ENCODE measurements at places on chromosomes 12 and 14.

DNA sequence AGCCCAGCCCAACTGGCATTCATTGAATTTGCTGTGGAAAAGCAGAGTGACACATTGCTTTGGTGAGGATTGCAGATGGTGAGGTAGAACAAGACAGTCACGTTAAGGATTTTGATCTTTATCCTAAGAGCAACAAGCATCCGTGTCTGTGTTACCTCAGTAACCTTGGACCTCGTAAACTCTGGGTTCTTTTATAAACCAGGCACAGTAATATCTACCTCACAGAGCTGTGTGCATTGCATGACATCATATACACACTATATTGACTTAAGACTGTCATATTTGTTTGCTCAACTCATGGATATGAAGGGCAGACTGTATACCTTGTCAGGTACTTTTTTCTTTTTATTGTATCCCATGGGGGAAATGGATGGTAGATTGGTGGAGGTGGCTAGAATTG lies 156.2 kb downstream of the ETV6 start:
- no peak for DNase-seq

DNA sequence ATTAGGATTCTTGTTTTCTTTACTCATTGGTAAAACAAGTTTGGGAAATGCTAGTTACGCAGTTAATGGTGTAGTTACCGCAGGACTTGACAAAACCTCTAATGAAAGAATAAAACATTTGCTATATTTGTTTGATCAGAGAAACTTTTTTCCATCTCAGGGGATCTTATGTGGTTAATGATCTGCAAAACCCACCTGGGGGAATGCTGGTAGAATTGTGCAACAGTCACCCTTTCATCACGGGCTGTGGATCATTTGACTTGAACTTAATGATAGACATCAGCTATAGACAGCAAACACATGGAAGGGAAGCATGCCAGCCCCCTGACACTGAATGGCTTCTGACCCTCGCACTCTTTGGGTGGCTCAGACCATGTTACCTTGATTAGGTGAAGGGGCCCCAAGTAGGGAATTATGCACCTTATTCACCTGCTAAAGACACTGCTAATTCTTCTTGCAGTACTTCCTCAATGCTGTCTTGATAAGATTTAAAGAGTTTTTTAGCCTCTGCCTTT lies 84.2 kb downstream of the PDE3A start:
- DNase-seq, result no peak

- no peak for DNase-seq
Observed at GRCh38 chr12:15515010-15515409, 192.7 kb downstream of the PTPRO start.

- no peak for DNase-seq
Observed at GRCh38 chr12:46410495-46410894, 37.9 kb upstream of the SLC38A2 start.

GRCh38 chr14:61860294-61860918 lies 98.2 kb downstream of the SNAPC1 start:
- DNase-seq, result no peak

DNA sequence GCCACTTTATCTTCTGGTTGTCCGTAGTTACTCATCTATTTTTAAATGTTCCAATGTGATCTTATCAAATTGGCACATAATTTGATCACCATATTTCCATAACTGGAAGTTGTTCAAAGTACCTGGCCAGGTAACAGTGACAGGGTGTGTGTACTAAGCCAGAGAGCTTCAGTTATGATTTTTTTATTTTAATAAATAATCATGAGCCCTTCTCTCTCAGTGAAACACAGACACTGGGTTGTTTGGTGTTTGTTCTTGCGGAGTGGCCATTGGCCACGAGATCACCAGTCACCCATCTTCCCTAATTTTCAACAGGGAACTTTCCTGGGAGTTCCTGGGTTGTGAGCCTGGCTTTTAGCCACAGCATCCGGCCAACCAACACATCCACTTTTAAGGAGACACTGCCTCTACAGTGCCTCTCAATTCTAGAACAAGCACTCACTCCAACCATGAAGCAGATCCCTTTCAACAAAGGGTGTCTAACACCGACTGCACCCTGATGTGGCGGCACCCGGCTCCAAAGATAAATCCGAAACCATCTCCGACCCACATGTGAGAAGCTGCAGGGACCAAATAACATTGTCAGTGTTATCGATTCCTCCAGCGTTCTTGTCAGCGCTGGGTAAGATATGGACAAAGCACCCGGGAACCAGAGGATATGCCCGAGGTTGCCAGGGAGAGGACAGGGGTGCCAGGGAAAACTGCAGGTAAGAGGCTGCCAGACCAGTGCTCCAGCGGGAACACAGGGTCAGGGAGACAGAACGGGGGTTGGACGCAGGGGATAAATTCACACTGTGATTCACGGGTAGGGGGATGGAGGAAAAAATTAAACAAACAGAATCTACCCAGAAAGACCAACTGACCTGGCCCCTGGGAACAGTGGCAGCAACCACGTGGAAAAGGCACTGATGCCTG lies 49.9 kb downstream of the FOXN3 start:
- DNase-seq, result no peak

DNA sequence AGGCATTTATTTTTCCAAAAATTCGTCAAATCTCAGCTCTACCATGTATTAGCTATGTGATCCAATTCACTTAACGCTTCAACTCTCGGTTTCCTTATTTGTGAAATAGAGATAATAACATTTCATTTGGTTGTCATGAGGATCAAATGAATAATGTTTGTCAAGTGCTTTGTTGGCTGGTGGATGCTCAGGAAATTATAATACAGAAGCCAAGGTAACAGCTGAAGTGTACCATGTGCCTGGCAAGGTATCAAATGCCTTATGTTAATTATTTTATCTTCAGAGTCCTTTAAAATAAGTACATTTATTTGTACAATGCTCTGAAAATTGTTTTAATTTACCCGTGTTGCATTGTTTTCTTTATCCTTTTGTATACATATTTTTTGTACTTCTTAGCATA lies 6.1 kb upstream of the PRKCH start:
- no peak for DNase-seq

- DNase-seq, result no peak
Observed at GRCh38 chr14:99333841-99334635, 62.0 kb upstream of the BCL11B start.

DNA sequence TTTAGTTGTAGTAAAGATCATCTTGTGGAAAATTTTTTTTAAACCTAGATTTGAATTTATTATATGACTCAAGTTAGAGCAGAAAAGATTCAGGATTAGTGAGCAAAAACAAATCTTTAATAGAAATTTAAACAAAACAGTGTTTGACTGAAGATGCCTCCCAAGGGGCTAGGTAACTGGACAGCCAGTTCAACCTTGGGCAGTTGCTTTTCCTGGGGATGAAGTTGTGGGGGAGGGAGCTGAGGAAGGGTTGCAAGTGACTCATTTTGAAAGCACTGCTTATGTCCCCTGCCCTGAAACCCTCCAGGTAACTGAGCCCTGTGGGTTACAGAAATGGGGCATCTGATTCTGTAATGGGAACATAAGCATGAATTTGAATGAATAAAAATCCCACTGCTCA lies 13.1 kb downstream of the CFAP54 start:
- DNase-seq, result no peak

DNA sequence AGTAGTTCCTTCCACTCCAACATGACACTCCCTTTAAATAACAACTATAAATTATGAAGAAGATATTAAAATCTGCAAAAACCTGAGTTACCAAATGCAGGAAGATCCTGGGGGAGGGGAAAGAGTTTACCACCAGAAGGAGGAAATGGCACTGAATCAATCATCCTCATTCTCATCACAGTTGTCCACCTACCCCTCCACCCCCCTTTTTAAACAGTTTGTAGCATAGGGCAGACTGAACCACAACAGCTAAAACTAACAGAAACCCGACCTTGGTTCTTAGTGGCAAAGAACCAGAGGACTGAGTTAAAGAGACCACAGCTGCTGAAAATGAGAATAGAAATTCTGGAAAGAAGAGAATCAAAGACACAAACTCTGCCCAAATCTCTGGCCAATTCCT lies 189.5 kb downstream of the MED13L start:
- no peak for DNase-seq

DNA sequence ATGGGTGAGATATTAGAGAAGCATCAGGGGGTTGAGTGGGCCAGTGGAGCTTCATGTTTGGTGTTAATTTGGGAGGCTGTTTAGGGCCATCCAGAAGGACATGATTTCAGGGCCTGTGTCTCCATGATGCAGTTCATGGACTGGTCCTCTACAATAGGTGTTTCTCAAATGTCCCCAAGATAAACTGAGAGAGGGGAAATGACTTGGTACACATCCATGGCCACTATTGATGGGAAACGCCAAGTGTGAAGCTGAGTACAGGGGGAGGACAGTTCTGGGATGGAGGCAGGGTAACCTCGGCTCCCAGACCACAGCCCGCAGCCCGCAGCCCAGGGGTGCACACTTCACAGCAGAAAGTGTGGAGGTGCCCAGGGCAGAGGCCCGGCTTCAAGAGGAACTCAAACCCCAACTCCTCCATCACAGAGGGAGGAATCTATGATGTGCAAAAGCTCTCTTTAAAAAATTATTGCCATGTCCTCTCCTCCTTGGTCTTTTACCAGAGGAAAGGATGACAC lies 33.3 kb downstream of the CACNA2D4 start:
- no peak for DNase-seq

DNA sequence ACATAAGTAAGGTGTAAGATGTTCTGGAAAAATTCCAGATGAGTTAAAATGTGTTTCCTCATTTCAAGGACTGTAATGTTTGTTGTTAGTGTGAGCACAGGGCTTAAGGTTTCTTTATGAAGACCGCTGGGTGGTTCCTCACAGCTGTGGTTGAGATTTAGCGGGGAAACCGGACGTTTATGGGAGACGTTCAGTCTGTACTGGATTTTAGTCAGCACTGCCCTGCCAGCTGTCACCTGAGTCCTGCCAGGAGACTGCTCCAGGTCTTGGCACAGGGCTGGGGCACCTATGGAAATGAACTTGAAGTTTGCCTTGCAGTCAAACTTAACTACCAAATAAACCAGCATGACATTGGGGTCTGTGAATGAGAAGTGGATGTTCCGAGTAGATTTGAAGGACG lies 555.2 kb downstream of the DIO2 start:
- no peak for DNase-seq

- DNase-seq, result no peak
Observed at GRCh38 chr14:99691111-99691885, 7.2 kb downstream of the CYP46A1 start.

DNA sequence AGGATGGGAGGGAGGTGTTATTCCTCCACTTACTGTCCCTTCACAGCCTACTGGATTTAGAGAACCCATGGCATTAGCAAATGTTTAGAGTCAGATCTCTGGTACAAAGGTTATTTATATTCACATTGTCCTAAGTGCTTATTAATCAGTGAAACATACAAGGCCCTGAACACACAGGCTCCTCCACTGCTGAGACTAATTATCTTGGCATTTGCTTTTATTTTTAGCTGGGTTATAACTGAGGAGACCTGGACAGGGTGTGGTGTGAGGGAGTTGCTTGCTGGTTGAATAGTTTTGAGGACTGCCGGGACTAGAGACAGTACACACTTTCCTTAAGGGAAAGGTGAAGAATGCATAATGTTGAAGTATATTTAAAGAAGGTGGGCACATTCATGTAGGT lies 77.5 kb downstream of the FIGNL2 start:
- no peak for DNase-seq

DNA sequence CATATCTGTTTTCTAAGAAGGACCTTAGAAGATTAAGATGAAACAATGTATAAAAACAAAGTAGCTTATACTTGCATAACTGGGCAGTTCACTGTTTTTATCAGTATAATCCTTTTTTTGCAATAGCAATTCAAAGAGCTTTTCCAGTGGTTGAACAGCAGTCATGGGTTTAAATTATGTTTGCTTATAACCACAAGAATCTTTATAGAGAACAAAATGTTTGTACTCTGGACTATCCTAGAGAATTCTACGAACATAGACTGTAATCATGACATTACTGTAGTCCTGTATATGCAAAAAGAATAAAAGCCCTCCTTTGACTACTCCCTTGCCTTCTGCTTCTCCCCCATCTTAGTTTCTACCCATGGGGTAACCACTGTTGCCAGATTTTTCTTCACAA lies 5.7 kb downstream of the FAM177A1 start:
- DNase-seq, result no peak

DNA sequence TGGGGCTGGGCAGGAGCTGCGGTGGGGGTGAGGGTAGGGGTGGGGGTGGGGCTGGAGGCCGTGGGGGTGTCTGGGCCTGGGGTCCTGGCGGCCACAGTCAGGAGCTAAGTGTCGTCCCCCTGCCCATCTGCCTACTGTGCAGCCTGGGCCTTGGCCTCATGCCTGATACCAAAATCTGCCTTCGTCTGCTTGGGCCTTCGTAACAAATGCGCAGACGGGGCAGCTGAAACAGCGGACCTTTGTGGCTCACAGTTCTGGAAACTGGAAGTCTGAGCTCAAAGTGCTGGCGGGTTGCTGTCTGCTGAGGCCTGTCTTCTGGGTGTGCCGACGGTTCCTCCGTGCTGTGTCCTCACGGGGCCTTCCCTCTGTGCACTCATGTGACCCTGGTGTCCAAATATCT lies 61.7 kb downstream of the KIF26A start:
- DNase-seq, result no peak

GRCh38 chr12:13142747-13143146 lies 39.3 kb upstream of the GSG1 start:
- DNase-seq, result no peak

- no peak for DNase-seq
Observed at GRCh38 chr12:52007158-52007921, 594 bp downstream of the TAMALIN start.

DNA sequence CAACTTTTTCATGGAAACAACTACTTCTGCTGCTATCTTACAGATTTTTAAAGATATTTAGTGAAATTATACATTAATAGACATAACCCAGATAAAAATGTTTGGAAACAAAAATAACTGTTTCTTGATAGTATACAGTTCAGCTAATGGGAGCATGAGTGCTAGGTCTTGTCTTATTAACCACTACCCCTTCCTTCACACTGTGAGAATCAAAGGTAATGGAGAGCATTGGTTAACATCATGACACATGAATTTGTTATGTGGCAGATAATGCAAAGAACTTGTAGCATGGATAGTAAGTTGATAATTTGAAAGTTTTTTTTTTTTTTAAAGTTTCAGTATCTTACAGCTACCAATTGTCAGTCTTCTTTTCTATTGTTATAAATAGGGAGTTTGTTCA lies 44.2 kb downstream of the CCDC91 start:
- no peak for DNase-seq

DNA sequence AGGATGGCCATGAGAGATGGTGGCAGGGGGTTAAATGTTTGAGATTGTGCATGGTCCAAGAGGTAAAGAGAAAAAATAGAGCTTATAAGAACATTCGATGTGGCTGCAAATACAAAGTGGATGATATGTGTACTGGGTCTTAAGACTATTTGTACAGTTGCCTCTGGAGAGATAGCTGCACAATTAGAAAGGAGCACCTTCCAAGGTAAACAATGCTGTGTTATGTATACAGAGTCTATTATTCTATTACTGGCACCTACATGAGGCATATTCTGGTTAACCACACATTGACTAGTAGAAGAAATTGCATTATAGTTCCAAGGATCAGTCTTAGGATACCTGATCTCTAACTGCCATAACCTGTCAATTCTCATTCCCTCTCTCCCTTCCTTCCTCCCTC lies 238.0 kb upstream of the FOXN3 start:
- no peak for DNase-seq

GRCh38 chr12:20588042-20588441 lies 107.1 kb upstream of the SLCO1C1 start:
- DNase-seq, result no peak

GRCh38 chr14:32201193-32201815 lies 541 bp upstream of the RNU6-7 start:
- DNase-seq, result peak; percentile 74
